ENCODE measurements at places on chromosomes 1 and 21.

DNA sequence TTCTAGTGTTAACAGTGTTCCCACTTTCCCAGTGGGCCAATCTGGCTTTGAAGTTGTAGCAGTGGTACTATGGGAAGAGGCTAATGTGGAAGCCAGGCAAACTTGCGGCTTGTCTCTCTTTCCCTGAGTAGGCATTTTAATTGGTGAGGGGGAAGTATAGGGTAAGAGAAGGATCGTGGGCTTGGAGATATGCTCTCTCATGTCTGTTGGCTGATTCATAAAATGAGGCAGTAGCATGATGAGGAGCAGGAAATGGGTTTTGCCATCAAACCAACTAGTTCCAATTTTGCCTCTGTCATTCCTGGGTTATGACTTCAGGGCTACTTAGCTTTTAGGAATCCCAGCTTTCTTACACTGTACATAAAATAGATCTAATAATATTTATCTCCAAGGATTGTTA lies 12.1 kb downstream of the C8A start:
- peak; percentile 78 for DNase-seq

DNA sequence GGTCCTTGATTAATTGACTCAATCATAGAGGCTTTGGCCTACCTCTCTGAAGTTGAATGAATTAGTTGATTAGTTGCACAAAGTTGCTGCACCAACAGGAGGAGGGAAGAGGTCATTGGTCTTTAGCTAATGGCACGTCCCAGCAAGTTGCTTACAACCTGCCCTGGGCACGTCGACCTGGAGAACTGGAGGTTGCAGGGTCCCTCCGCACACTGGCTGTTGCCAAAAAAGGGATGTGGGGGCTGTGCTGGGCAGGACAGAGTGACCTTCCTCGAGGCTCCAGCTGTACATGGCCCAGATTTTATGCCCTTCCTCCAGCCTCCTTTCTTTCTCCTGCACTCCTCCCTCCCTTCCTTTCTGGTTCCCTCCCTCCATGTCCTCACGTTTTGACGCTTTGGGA lies 230.3 kb upstream of the VAMP3 start:
- DNase-seq, result no peak

DNA sequence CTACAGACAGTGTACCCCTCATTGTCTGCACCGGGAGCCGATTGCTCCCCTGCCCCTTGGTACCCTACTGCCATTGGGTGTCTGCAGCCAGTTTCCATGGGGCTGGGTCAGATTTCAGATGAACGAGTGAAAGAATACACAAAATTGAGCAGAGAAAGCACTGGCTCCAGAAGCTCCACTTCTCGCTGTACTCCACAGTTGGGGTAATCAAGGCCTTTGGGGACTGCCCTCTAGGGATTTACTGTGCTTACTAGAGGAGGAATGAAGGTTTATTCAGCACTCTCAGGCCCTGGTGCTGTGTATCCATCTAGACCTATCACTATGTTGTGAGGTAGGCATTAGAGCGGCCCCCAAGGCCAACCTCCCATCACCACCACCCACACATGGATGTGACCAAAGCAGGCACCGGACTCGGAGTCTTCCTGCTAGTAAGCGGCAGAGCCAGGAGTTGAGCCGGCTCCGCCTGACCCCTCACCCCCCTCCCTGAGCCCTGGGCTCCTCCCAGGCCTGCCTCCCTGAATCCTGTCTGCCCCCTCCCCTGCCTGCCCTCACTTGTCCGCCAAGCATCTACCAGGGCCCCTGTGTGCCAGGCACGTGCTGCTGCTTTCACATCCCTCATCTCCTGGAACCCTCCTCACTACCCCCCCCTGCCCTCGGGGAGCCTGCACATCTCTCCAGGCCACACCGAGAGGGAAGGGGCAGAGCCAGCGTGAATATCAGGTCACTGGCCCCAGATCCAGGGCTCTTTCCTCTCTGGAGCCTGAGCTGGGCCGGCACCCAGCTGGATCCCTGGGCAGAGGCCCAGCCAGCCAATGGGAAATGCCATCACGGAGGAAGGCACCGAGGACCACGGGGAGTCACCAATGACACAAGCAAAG lies 23.3 kb downstream of the KCNN3 start:
- DNase-seq, result no peak

GRCh38 chr1:236147521-236148469 lies 5.5 kb downstream of the GPR137B start:
- no peak for DNase-seq

GRCh38 chr1:11044849-11045427 lies 2.1 kb downstream of the MASP2 start:
- no peak for DNase-seq

DNA sequence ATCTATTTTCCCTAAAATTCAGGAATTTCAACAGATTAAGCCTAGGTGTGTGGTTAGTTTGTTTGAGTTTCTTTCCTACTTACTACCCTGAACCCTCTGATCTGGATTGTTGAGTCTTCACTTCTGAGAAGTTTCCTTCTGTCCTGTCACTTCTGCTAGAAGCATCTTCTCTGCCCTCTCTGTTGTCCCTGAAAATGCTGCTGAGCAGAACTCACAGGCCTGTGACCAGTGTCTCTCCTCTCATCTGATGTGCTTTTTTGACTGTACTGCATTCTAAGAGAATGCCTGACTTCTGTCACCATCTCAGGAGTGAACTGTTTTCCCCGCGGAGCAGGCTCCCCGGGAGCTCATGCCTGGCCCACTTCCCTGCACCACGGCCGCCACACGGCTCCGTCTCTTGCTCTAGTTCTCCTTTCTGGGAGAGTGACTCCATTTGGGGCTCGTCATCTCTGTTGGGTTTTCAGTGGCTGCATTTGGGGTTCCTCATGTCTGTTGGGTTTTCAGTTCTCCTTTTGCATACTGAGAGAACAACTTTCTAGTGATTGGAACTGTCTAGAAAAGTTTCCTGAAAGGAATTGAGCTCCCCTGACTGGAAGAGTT lies 77.9 kb downstream of the POFUT2 start:
- DNase-seq, result no peak

- DNase-seq, result no peak
Observed at GRCh38 chr1:59580257-59580656, 234.5 kb upstream of the HOOK1 start.
